ENCODE measurements at places on chromosomes 5 and 9. TPM values are rescaled to one million over a fixed set of nuclear protein-coding genes. Genes with fewer than 3 reads are reported as not detected.

TLR4 gene
- polyA plus RNA-seq, result 2.2 TPM

PTGDS gene
- polyA plus RNA-seq, result 135 TPM

RASGRF2 gene
- 5.1 TPM for polyA plus RNA-seq

MAMDC2 gene
- 3.9 TPM for polyA plus RNA-seq

ADRA1B gene
- not detected for polyA plus RNA-seq

LRRC70 gene
- polyA plus RNA-seq, result 0.35 TPM

GAPT gene
- polyA plus RNA-seq, result not detected

SLC27A6 gene
- 7.9 TPM for polyA plus RNA-seq

ANXA6 gene
- 20.3 TPM for polyA plus RNA-seq

IFNA13 gene
- not detected for polyA plus RNA-seq

TDRD7 gene
- polyA plus RNA-seq, result 4.8 TPM

ARL14EPL gene
- polyA plus RNA-seq, result not detected

SPINK9 gene
- not detected for polyA plus RNA-seq

RANBP3L gene
- 4.0 TPM for polyA plus RNA-seq

FOXD4L6 gene
- polyA plus RNA-seq, result not detected

GRM6 gene
- polyA plus RNA-seq, result 0.05 TPM

IFNA2 gene
- polyA plus RNA-seq, result 0.22 TPM

UGT3A1 gene
- not detected for polyA plus RNA-seq

YTHDC2 gene
- 10.4 TPM for polyA plus RNA-seq

OTULINL gene
- 1.3 TPM for polyA plus RNA-seq

OR1L8 gene
- polyA plus RNA-seq, result not detected

GLRA1 gene
- 0.35 TPM for polyA plus RNA-seq

C9orf153 gene
- polyA plus RNA-seq, result 0.98 TPM

EHMT1 gene
- polyA plus RNA-seq, result 6.5 TPM

GALNT12 gene
- polyA plus RNA-seq, result not detected

UNC13B gene
- polyA plus RNA-seq, result 6.6 TPM

OGN gene
- polyA plus RNA-seq, result 13.1 TPM

RARS1 gene
- polyA plus RNA-seq, result 61.2 TPM

F12 gene
- polyA plus RNA-seq, result 1.3 TPM

EQTN gene
- polyA plus RNA-seq, result 15.1 TPM

LMX1B gene
- polyA plus RNA-seq, result not detected

PAPPA gene
- polyA plus RNA-seq, result 0.29 TPM

SVEP1 gene
- polyA plus RNA-seq, result 0.28 TPM

MARCOL gene
- polyA plus RNA-seq, result not detected

KIF4B gene
- 0.85 TPM for polyA plus RNA-seq

CHSY3 gene
- polyA plus RNA-seq, result 4.9 TPM

FYB1 gene
- 0.87 TPM for polyA plus RNA-seq

PPP6C gene
- 39.5 TPM for polyA plus RNA-seq

HK3 gene
- polyA plus RNA-seq, result 1.5 TPM

ANKRD18B gene
- polyA plus RNA-seq, result 7.4 TPM

IL31RA gene
- polyA plus RNA-seq, result not detected

ADCY2 gene
- polyA plus RNA-seq, result 5.6 TPM

CCL19 gene
- polyA plus RNA-seq, result not detected

TAF11L4 gene
- polyA plus RNA-seq, result not detected

GPR151 gene
- polyA plus RNA-seq, result not detected

PCDHGB4 gene
- polyA plus RNA-seq, result 2.1 TPM

ANKRD20A1 gene
- 19.0 TPM for polyA plus RNA-seq

NCBP1 gene
- 26.5 TPM for polyA plus RNA-seq

ARHGEF37 gene
- 1.1 TPM for polyA plus RNA-seq

NR6A1 gene
- 0.63 TPM for polyA plus RNA-seq

FBXL7 gene
- polyA plus RNA-seq, result not detected

ORM2 gene
- not detected for polyA plus RNA-seq

CD14 gene
- 3.2 TPM for polyA plus RNA-seq
